Epithelial cell of alveolus of lung (primary cell): ENCODE measurements at places on chromosomes 5 and 9. TPM values are rescaled to one million over a fixed set of nuclear protein-coding genes. Genes with fewer than 3 reads are reported as not detected.

The PCDHA5 gene
- not detected in 2 replicates for total RNA-seq

The INSL6 gene
- not detected in 2 replicates for total RNA-seq

The SLC25A2 gene
- total RNA-seq, result not detected in 2 replicates

The TBC1D2 gene
- total RNA-seq, result 5.3 and 9.1 TPM in 2 replicates

The MAN1B1 gene
- total RNA-seq, result 50.3 and 94.1 TPM in 2 replicates

The ADRA1B gene
- total RNA-seq, result 1.1 and 2.2 TPM in 2 replicates

The GALNT12 gene
- total RNA-seq, result 3.8 and 14.0 TPM in 2 replicates

The HACD4 gene
- total RNA-seq, result 3.7 and 5.3 TPM in 2 replicates

The AQP3 gene
- total RNA-seq, result 1.3 and 17.7 TPM in 2 replicates

The CD274 gene
- 2.5 and 3.7 TPM in 2 replicates for total RNA-seq

The CBY3 gene
- not detected in 2 replicates for total RNA-seq

The EPB41L4B gene
- 1.7 TPM in 1 of 2 replicates, not detected in the other for total RNA-seq
